Spinal cord (tissue), 10 donors: ENCODE measurements at places on chromosomes 12 and 14. TPM values are rescaled to one million over a fixed set of nuclear protein-coding genes. Genes with fewer than 3 reads are reported as not detected.

DNA sequence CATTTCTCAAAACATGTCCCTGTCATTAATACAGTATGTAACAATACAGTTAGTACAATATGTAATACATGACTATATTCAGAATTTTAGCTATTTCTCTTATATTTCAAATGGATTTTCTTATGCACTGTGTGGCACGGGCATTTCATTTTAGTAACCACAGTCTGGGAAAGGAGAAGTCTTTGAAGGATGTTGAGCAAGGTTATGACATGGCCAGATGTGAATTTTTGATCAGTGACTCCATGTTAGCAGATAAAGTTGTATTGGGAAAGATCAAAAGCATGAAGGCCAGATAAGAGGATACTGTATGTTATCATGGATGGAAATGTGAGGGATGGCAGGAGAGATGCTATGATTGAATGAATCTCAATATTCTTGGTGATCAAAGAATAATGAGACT lies 285.2 kb downstream of the NAV3 start:
- DNase-seq: no peak
- H3K27me3 ChIP-seq: no peaks in the 10 kb centered on the region
- H3K4me1 ChIP-seq: no peaks in the 10 kb centered on the region
- no peak overlapping the region for H3K4me3 ChIP-seq

GRCh38 chr12:114399664-114400211 lies 6.2 kb downstream of the TBX5 start:
- H3K36me3 ChIP-seq: no peaks in the 10 kb centered on the region
- peaks cover 13% of the 10 kb centered on the region for H3K4me1 ChIP-seq
- no peak overlapping the region for H3K27ac ChIP-seq

The RIMBP2 gene
- 18.4 TPM for total RNA-seq

The JAG2 gene
- total RNA-seq: 18.0 TPM

GRCh38 chr12:76444408-76444984 lies 96.3 kb upstream of the BBS10 start:
- no peak overlapping the region for H3K27ac ChIP-seq
- no peak overlapping the region for H3K4me3 ChIP-seq
- no peaks in the 10 kb centered on the region for H3K27me3 ChIP-seq
- H3K4me1 ChIP-seq: no peaks in the 10 kb centered on the region
- H3K36me3 ChIP-seq: no peaks in the 10 kb centered on the region

GRCh38 chr14:52922059-52922458 lies 28.8 kb downstream of the FERMT2 start:
- no peak overlapping the region for H3K4me3 ChIP-seq
- H3K27ac ChIP-seq: no peak overlapping the region
- H3K36me3 ChIP-seq: no peaks in the 10 kb centered on the region
- no peak for DNase-seq
- no peaks in the 10 kb centered on the region for H3K27me3 ChIP-seq
- no peaks in the 10 kb centered on the region for H3K4me1 ChIP-seq
